ENCODE measurements at places on chromosomes 12 and 14.

DNA sequence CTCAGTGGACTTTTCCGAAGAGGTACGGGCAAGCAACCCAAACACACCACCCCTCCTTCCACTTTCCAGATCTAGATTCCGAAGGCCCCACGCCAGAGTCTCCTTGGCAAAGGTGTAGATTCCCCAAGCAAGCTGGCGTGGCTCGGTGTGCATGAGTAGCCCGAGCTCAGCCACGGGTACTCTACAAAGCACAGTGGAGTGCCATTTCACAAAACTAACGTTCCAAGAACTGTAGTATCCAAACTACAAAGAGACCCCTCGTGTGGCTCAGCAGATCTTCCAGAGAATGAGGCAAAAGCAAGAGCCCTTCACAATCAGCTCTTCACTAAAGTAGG, 72.1 kb downstream of the FOXN3 start:
- no peak for DNase-seq

GRCh38 chr14:100374270-100374669, 51.1 kb downstream of the SLC25A47 start:
- no peak for DNase-seq

GRCh38 chr12:93441081-93441616, 598 bp downstream of the UBE2N start:
- DNase-seq, result peak; percentile 43

GRCh38 chr12:93868771-93869170, 191.6 kb downstream of the CRADD start:
- DNase-seq, result no peak

GRCh38 chr12:23815810-23816209, 133.7 kb downstream of the SOX5 start:
- no peak for DNase-seq

GRCh38 chr14:89466944-89467343, 49.9 kb upstream of the FOXN3 start:
- DNase-seq, result no peak

- DNase-seq, result no peak
Observed at GRCh38 chr14:104573930-104574329, 5.6 kb upstream of the C14orf180 start.

GRCh38 chr12:22812531-22812930, 187.6 kb downstream of the ETNK1 start:
- DNase-seq, result no peak

- no peak for DNase-seq
Observed at GRCh38 chr14:73663548-73664212, 18.9 kb downstream of the DNAL1 start.

DNA sequence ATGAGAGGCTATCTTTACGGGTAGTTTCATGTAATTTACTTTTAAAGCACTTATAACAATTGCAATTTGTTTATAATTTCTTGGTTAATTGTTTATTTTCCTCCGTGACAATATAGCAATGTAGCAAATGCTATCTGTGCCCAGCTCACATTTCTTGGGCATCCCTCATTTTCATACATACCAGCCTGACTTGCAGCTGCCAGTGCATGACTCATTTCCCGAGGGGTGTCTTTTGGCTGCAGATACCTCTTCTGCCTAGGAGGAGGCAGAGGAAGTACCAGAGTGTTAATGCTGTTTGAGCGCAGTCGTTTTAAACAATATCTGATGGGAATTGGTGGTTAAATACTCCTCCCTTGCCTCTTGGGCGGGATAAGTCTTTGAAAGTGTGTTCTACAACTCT, 104.2 kb upstream of the ABCD2 start:
- DNase-seq, result no peak

GRCh38 chr14:78455896-78456435, 285.8 kb downstream of the NRXN3 start:
- DNase-seq, result no peak
